ENCODE measurements at places on chromosomes 4 and X. TPM values are rescaled to one million over a fixed set of nuclear protein-coding genes. Genes with fewer than 3 reads are reported as not detected.

The RASL11B gene
- 0.29 TPM for total RNA-seq

GRCh38 chr4:83771113-83771705 lies 235.3 kb downstream of the GPAT3 start:
- peak; percentile 19 for DNase-seq

DNA sequence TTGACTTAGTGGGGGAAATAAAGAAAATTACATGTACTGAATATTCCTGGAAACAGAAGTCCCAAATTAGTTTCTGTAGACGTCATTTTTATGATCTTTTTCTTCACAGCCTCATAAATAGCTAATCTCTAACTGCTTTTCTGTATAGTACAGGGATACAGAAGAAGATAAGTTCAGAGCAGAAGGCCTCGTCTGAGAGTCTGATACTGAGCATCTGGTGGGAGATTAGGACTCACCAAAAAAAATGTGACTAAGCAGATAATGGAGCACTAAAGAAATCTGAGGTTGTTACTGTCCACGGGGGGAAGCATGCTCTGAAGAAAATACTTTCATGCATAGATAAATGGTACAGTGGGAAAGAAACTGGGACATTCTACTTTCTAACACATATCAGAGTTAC lies 115.3 kb upstream of the TRPC5 start:
- no peak for DNase-seq

GRCh38 chrX:53511322-53511721 lies 77.2 kb upstream of the HSD17B10 start:
- no peak for DNase-seq

DNA sequence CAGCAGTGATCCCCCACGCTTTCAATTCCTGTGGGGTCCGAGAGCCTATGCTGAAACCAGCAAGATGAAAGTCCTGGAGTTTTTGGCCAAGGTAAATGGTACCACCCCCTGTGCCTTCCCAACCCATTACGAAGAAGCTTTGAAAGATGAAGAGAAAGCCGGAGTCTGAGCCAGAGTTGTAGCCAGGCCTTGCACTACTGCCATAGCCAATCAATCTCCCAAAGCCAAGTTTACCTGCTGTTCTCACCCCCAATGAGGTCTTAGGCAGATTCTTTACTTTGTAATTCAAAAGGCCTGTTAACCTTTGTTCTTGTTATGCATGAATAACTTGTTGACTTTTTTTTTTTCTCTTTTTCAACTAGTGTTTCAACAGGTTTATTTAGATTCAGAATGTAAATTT lies 4.0 kb downstream of the MAGEB2 start:
- DNase-seq, result no peak

DNA sequence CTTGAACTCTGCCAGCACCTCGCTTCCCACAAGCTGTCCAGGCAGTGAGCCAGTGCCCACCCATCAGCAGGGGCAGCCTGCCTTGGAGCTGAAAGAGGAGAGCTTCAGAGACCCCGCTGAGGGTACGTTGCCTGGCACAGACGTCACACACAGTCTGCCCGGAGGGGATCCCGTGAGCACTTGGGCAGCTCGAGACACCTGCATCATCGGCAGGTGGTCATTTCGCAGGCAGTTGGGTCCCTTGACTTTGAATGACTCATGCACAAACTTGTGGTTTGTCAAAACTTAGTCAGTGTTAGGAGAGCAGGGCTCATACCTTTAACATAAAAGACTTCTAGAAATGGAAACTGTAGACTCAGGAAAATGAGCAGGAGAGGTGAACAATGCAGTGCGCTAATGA lies 9.9 kb downstream of the TACC3 start:
- DNase-seq, result peak; percentile 65

Measured in activated CD4-positive, alpha-beta memory T cell treated with anti-CD3 and anti-CD28 coated beads for 36 hours (primary cell).